ENCODE measurements at places on chromosomes 6 and 20.

DNA sequence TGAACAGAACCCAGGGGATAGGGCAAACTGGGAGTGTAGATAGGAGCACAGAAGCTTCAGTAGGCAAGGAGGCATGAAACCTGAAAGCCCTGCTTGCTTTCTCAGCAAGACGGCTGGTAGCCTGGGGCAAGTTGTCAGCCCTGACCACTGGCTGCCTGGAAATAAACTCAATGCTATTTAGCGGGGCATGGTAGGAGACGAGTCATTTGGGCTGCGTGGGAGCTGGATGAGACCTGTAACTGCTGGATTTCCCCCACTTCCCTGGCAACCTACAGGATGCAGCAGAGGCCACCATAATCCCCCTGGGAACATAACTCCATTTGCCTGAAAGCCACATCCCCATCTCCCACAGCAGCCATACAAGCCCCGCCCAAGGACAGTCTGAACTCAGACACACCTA is 332.6 kb upstream of the TBX18 start:
- DNase-seq: no peak

DNA sequence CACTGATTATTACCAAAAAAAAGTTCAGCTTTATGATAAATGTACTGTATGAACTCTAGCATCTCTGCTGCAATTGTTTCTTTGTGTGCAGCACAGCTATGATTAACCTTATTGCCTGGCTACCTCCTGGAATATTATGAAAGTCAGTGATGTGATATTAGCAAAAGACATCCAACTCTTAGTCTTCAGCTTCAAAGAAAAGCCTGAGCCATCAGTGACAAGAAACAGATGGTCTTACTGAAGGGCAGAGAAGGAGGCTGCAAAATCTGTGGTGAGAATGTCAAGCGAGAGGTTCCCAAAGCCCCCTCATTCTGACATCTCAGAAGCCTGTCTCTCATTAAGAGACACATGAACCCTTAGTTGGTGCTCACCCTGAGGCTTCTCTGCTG is 89.4 kb upstream of the TNFAIP3 start:
- DNase-seq: no peak

- DNase-seq: no peak
Observed at GRCh38 chr6:108581237-108581931, 20.7 kb downstream of the FOXO3 start.

- no peak for DNase-seq
Observed at GRCh38 chr6:140078561-140079125, 704.2 kb upstream of the CITED2 start.

DNA sequence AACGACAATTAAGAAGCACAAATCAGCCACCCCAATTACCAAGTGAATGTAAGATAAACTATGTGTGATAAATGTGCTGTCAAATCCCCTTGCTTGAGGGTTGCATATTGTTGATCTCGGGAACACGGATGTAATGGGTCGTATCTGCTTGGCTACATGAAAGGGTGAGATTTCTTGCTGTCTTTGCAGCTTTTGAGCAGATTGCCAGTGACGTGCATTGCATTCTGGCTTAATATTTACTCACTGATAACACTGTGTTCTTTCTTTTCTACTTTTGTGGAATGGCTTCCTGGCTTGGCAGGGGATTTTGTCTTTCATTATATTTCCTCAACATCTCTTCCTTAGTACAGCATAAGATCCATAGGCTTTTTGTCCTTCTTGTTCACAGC is 10.5 kb upstream of the FAM210B start:
- DNase-seq: no peak

DNA sequence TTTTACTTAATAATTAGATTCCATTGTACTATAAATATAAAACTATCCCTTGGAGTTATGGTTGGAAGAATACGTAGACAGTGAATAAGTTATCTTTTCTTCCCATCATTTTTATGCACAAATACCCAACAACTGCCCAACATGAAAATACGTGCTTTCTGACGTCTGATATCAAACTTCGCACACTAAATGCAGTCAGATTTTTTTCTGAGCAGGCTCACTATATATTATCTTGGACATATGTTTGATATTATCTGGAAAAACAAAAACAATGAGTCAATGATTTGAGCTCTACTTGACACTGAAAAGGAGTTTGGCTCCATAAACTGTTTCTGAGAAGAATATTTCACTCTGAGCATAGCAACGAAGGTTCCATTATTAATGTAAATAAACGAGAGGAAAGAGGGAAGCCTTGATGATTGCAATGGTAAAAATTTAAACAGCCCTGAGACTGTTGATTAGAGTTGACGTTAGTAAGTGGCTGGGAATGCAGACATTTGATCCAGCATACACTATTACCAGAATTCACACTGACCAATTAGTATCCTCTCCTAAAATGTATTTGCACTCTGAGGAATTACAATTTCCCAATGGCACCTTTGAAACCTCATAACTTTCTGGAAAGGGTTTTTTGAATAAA is 1090.0 kb downstream of the EPHA7 start:
- no peak for DNase-seq

- no peak for DNase-seq
Observed at GRCh38 chr6:26400626-26401025, 1.4 kb upstream of the BTN3A1 start.

Measured in stimulated activated CD4-positive, alpha-beta T cell treated with anti-CD3 and anti-CD28 coated beads, Interleukin-4, amount 100 ng/mL, for 1 hour (primary cell).